ENCODE measurements at places on chromosomes 6 and 20.
A peak's percentile ranks its signal among the peaks of the same experiment; 100 is the strongest.

DNA sequence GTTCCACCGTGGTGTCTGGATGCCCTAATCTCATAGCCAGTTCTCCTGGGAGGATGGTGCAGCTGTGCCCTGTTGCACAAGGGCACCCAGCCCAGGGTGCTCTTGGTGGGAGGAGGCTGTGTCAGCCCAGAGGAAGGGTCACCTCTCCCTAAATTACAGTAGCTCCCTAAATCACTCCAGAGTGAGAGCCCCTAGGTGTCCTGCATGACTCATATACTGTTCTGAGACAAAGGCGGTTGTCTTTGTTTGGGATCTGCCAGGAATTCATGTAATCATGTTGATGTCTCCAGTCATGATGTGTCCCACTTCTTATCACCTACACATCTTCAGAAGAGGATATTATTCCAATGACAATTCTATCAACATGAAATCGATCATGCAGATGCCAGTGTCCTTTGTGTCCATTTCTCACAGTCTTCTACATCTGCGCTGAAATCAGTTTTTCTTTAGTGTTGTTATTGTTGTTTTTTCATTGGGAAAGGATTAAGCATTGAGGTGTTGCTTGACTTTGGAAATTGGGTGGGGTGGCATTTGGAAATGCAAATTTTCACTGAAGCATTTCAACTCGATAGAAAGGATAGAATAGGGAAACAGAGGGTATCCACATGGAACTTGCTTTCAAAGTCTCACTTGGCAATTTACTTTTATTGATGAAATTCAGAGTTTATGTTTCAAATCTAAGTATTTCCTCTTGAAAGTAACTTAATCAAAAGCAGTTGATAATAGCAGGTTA, 19.5 kb downstream of the PERP start:
- DNase-seq: no peak

DNA sequence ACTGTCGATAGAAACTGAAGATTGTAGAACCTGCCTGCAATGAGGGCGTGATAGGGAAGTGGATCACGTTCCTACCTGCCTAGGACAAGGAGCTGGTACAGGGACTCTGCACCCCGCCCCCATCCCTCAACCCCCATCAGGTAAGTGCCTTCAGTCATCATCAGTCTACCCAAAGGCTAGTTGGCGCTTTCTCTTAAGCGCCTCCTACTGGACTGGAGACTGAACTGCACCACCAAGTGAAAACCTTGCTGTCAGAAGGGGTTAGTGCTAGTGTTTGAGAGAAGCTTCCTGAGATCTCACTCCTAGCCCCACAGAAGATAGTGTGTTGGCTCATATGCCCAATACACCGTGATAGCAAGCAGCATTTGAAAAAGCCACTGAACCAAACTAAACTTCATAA, 706.5 kb upstream of the MAN1A1 start:
- DNase-seq: no peak

- no peak for DNase-seq
Measured at GRCh38 chr6:114430534-114431124, 87.8 kb upstream of the HS3ST5 start.

DNA sequence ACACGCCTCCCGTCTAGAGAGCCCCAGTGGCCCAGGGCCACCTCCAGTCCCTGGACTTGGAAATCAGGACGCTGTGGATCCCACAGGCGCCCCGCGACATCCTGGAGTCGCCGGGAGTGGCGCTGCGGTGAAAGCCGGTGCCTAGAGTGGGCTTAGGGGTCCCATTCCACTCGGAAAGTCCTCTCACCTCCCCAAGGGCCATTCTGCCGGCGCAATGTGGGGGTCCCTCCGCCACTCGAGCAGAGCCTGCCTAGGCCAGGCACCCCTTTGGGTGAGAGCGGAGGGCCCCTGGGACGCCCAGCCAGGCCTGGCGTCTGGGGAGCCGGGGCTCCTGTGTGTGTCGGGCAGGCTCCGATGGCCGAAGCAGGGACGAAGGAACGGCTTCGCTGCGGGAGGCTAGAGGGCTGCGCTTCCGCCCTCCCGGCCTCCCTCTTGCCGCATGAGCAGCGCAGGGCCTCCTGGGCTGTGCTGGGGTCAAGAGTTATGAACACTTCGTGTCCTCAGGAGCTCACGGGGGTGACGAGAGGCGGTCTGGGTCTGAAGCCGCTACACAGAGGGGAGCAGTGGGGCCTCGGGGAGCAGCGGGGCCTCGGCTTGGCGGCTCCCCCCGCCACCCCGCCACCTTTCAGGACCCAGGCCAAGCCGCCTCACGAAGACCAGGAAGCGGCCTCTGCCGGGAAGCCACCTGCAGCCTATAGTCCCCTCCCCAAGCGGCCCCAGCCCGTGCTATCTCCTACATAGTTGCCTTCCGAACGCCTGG, 13.6 kb downstream of the POU3F2 start:
- DNase-seq: peak; percentile 85

DNA sequence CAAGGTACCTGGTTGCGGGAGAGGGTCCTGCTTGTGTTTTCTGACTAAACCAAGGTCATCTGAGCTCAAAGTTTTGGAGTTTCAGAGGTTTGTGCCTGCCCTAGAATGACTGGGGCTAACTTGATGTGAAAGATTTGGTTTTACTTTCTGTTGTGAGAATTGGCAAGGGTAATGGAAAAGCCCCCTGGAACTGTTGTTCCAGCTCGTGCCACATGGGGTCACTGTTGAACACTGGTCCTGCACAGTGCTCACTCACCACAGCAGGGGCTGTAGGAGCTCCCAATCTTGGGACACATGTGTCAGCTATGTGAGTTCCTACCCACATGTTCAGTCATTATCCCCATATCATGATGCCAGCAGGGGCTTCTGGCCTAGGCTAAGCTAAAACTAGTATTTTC, 6.5 kb downstream of the TGM6 start:
- DNase-seq: no peak

DNA sequence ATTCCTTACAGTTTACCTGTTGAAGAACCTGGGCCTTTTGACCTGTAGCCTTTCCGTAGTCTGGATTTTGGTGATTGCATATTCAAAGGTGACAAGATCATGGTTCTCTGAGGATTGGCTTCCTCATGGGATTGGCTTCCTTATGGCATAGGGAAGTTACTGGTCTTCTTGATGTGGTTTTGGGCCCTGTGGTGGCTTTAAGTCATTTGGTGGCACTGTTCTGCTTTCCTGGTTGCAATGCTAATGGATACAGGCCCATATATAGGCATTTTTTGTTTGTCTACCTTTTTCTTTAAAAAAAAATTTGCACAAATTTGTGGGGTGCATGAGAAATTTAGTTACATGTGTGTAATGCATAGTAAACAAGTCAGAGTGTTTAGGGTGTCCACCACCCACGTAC, 185.7 kb downstream of the CDKAL1 start:
- no peak for DNase-seq

GRCh38 chr20:63967330-63968135, 2.2 kb downstream of the ZNF512B start:
- DNase-seq: no peak

GRCh38 chr6:42345696-42346416, 105.9 kb downstream of the TRERF1 start:
- no peak for DNase-seq

DNA sequence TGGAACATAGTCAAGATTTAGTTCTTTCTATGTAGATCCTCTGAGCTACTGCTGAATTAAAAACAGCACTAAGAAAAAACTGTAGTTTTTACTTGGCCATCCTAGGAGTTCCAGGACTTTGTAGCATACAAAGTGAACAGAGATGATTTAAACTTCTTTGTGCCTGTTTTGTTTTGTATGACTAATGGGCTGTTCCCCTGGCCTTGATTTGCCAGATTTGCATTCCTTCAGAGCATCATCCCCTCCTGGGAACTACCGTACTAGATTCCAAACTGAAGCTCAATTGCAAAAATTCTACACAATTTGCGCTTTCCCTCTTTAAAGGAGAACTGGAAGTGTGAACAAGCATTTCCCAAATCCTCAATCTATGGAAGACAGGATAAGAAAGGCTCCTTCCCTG, 23.1 kb downstream of the ACOT13 start:
- DNase-seq: no peak

GRCh38 chr20:46791722-46792416, 82.4 kb downstream of the SLC2A10 start:
- no peak for DNase-seq

GRCh38 chr6:90229331-90230010, 67.2 kb downstream of the BACH2 start:
- DNase-seq: no peak

DNA sequence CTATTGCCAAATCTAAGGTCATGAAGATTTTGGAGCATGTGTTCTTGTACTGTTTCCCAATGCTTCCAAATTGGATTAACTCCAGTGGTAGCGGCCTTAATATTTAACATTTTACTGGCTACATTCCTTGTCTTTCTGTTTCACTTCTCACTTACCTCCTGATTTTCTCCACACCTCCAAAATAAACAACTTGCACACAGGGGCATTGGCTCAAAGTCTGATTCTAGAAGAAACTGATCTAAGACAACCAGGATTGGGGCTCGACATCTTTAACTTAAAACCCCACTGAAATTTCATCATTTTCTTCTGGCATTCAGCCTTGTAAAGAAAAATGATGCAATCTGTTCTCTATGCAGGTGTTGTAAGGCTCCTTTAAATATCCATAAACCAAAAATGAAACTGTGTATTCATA, 557.9 kb upstream of the ID4 start:
- no peak for DNase-seq

- no peak for DNase-seq
Measured at GRCh38 chr6:35209622-35210247, 4.0 kb upstream of the SCUBE3 start.

DNA sequence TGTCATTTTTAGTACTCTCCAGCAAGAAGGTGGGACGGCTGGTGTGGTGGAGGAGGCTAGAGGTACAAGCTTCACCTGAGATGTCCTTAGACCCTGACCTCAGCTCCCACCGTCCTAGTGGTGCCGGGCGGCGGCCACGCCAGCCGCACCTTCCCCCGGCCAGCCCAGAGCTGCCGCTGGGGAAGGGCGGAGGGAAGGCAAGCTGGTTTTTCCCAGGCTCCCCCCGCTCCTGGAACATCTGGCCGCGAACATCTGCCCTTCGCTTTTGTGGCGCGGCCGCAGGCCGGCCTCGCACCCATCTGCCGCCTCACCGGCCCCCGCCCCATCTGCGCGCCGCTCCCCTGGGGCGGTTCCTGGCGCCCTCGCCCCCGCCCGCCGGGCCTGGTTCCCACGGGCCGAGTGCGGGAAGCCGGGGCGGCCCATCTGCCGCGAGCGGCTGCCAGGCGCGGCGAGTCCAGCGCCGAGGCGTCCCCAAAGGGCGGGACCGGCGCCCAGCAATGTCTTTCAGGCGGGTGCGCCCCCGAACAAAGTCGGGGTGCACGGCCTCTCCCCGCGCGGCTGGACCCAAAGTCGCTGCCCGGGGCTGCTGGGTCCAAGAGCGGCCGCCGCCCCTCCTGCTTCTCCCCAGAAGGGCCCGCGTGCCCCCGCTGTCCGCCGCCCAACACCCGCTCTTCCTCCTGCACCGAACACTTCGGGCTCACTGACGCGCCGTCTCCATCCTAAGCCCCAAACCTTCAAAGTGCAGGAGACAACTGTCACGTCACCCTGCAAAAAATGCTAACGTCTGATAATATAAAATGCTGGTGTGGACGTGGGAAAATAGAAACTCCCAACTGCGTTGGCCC, 17.3 kb upstream of the ID1 start:
- DNase-seq: peak; percentile 63

DNA sequence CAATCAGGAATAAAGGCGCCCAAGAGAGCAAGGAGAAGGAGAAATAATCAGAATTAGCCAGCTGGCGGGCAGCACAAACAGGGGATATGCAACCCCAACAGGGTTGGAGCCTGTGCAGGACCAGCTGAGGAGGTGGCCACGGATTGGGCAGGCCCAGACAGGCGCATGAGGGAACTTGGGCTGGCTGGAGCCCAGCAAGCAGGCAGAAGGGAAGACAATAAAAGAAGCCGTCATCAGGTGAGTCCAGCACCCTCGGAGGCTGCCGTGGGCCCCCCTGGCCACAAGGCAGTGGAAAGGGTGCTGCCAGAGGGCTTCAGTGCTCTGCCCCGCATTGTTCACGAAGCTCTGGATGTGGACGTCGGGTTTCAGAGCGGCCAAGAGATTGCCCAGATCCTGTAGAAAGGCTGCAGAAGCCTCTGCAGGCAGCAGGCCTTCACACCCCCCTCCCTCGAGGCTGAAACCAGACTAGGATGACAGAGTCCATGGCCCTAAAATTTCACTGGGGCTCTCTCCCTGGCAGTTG, 28.4 kb upstream of the MAFB start:
- DNase-seq: no peak

DNA sequence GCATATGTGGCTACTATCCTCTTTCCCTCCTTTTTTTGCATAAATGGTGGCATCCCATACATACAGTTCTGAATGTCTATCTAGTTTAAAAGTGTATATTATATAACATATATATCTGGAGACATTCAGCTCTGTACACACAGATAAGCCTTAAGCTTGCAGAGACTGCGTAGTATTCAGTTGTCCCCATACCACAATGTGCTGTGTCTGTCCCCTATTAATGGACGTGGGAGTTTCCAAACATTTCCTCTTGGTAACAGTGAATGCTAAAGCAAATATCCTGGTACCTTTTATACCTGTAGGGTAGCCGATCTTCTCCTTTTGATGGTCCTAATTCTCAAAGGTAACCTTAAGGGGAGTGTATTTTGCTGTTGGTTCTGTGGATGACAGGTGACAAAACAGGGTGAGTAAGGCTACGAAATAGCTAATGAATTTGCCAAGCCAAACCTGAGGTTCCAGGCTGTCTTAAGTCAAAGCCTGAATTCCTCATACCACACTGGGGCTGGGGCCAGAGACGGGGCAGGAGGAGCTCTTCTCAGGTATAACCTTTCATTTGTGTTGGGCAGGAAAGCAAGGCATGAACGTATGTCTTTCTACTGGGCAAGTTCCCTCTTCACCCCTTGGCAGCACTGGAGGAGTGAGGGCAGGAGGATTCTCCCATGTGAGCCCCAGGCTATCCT, 7.8 kb upstream of the C2 start:
- no peak for DNase-seq

- peak; percentile 68 for DNase-seq
Measured at GRCh38 chr20:20969701-20970280, 136.4 kb downstream of the LINC00237 start.

Data from retina (tissue), 1 donor.